Frontal cortex (tissue), 4 donors: ENCODE measurements at places on chromosomes 6 and 20. TPM values are rescaled to one million over a fixed set of nuclear protein-coding genes. Genes with fewer than 3 reads are reported as not detected.

The ENPP3 gene
- 0.41 TPM for total RNA-seq

The FERMT1 gene
- 1.2 TPM for total RNA-seq

The SHLD1 gene
- 6.1 TPM for total RNA-seq

DNA sequence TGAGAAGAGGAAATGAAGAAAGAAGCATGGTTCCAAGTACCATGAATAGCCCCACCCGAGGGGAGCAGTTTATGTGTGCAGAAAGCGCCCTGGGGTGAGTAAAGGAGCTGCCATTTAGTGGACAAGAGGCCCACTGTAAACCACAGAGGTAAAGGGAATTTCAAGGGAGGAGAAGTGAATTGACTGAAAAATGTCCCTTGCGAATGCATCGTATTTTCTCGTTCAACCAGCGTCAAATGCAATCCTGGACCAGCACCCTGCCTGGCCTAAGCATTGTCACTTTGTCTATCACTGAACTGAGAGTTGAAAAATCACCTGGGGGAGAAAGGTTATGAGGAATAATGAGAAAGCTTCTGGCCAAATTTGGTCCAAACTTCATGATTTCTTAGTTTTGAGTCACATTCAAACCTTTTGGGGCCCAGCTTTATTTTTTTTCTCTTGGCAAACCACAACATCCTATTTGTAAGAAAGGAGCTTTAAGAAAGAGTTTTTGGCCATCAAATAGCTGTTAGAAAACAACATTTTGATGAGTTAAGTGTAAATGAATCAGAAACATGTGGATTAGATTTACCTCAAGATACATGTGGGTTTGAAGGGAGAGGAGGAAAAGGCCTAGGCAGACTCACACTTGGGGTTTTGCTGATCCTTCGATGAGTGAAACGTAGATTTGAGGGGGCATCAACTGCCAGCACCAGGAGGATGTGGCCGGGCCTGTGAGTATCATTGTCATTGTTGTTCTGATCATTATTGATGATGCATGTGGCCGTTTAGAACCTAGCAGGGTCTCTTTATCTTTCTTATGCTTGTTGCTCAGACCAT, 214.0 kb downstream of the CLIC5 start:
- no peak for DNase-seq

GRCh38 chr6:141140905-141141304, 991.8 kb upstream of the GJE1 start:
- no peak for DNase-seq

- no peak for DNase-seq
Observed at GRCh38 chr6:168190646-168191443, 111.8 kb upstream of the FRMD1 start.

DNA sequence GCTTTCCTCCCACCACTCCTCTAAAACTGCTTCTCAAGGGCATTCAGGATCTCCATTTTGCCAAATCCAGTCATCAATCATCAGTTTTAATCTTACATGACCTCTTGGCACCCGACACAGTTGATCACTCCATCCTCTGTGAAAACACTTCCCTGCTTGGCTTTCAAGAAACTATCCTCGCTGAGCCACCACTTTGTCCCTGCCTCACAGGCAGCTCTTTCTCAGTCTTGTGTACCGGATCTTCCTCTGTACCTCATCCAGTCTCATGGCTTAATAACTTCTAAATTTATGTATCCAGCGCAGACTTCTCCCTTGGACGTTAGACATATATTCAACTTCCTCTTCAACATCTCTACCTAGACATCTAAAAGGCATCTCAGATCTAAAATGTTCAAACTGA, 89.9 kb downstream of the BTBD9 start:
- DNase-seq, result no peak

- no peak for DNase-seq
Observed at GRCh38 chr20:39222101-39222500, 260.0 kb downstream of the DHX35 start.

- DNase-seq, result no peak
Observed at GRCh38 chr20:32316667-32317066, 39.2 kb downstream of the KIF3B start.

DNA sequence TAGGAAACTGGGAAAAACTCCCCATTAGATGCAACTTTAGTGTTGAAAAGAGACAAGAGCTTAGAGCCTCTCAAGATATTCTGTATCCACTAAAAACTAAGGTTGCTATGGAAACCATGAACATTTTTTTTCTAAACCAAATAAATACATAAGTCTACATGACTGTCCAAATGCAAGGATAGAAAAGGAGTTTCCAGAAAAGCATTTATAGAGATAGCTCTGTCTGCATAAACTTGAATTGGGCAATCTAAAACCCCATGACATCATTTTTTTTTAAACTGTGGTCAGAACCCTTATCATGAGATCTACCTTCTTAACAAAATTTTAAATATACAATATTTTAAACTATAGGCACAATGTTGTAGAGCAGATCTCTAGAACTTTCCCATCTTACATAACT, 36.4 kb upstream of the FAM83B start:
- no peak for DNase-seq
